ENCODE measurements at places on chromosomes 13 and 19.
A peak's percentile ranks its signal among the peaks of the same experiment; 100 is the strongest.

DNA sequence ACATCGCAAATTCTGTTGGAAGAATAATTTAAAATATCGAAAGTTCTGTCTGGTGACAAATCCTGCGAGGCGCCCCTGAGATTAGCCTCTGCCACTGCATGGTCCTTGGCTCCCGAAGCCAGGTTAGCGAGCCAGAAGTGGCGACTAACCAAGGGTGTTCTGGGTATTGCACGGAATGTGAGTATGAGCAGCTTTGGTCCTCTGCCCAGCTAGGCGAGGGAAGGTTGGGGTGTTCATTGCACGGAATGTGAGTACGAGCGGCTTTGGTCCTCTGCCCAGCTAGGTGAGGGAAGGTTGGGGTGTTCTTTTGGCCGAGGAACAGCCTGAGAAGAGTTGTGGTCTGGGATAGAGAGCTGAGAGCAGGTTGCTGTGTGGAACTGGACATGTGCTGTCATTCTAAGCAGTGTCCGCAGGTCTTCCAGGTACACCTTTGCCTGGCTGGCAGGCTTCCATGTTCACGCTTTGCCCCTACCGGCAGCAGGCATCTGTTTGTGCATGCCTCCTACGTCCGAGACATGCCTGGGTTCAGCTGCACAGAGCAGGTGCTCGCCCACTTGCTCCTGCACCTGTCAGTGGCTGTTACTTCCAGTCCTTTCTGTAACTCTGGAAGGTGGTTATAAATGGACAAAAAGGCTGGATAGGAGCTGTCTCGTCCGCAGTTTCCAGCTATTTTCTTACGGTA lies 18.3 kb upstream of the TEX29 start:
- DNase-seq, result no peak

GRCh38 chr13:113297370-113298042 lies 467 bp downstream of the LAMP1 start:
- no peak for DNase-seq

- DNase-seq, result no peak
Observed at GRCh38 chr19:3670796-3671679, 29.2 kb downstream of the PIP5K1C start.

GRCh38 chr13:25110956-25111584 lies 15.1 kb downstream of the PABPC3 start:
- no peak for DNase-seq

- DNase-seq, result peak; percentile 98
Observed at GRCh38 chr19:2269244-2270156, 12.5 kb downstream of the PEAK3 start.

DNA sequence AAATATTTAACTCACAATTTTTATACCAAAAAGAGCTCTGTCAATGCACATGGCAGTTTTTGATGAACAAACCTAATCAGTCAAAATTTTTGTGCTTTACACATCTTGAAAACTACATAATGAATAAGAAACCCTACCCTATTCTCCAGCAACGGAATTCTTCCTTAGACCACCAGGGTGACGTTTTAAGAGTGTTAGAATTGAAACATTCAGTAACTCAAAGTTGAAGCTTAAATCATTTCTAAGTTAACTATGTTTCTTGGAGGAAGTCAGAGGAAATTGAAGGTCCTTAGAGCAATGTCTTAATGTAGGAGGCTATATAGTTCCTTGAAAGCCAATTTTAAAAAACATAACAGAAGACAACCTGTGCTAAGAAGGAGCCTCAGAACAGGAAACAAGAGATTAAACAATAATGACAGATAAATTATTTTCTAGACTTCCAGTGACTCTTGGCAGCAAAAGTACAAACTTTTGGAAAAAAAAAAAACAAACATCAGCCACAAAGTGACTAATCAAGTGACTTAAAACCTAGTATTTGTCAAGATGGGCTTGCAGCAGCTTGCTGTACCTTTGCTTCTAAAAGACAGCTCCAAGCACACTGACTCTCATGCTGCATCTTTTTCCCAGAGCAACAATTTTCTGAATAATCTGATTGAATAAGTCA lies 6.2 kb downstream of the SPRY2 start:
- no peak for DNase-seq

GRCh38 chr13:80226645-80227044 lies 114.3 kb downstream of the SPRY2 start:
- no peak for DNase-seq

- no peak for DNase-seq
Observed at GRCh38 chr13:30851697-30852096, 54.4 kb upstream of the MEDAG start.
